Activated CD4-positive, alpha-beta T cell treated with anti-CD3 and anti-CD28 coated beads for 36 hours (primary cell): ENCODE measurements at places on chromosomes 16 and 17. TPM values are rescaled to one million over a fixed set of nuclear protein-coding genes. Genes with fewer than 3 reads are reported as not detected.

The TBX21 gene
- total RNA-seq, result 73.4 TPM

The DPEP3 gene
- total RNA-seq, result 0.11 TPM

The TBC1D3K gene
- total RNA-seq, result not detected

The CCDC40 gene
- total RNA-seq, result 0.56 TPM

The ALDH3A2 gene
- 18.5 TPM for total RNA-seq

The PRAC2 gene
- total RNA-seq, result not detected

The ANKRD40CL gene
- total RNA-seq, result not detected

The KCNAB3 gene
- total RNA-seq, result 8.3 TPM

The TSNAXIP1 gene
- 0.62 TPM for total RNA-seq

The MYH4 gene
- not detected for total RNA-seq

The AXIN1 gene
- 23.8 TPM for total RNA-seq

The CCL5 gene
- total RNA-seq, result 50.4 TPM

The UMOD gene
- not detected for total RNA-seq

The NKD1 gene
- total RNA-seq, result 1.8 TPM

The PRDM7 gene
- not detected for total RNA-seq

The CANT1 gene
- 52.9 TPM for total RNA-seq

The MRPL58 gene
- total RNA-seq, result 64.6 TPM

The ZP2 gene
- not detected for total RNA-seq

The KRTAP2-2 gene
- total RNA-seq, result not detected

The ABCC3 gene
- total RNA-seq, result not detected

The KCNJ2 gene
- total RNA-seq, result not detected

The CACNA1H gene
- total RNA-seq, result 0.98 TPM

The C17orf67 gene
- 4.0 TPM for total RNA-seq

The FSCN2 gene
- 0.58 TPM for total RNA-seq

The CDH1 gene
- total RNA-seq, result 4.5 TPM

The PTX4 gene
- total RNA-seq, result not detected

The ATP1B2 gene
- 0.32 TPM for total RNA-seq

The ENGASE gene
- 17.3 TPM for total RNA-seq

The OR1F1 gene
- not detected for total RNA-seq

The GAST gene
- not detected for total RNA-seq

The CLEC18A gene
- total RNA-seq, result 0.37 TPM

The ATAD5 gene
- total RNA-seq, result 40.8 TPM

The GCGR gene
- total RNA-seq, result not detected

The CSF3 gene
- total RNA-seq, result not detected

The CCL17 gene
- total RNA-seq, result 1.2 TPM

The CES1 gene
- not detected for total RNA-seq

The NOG gene
- total RNA-seq, result 2.6 TPM

The EPX gene
- not detected for total RNA-seq

The HASPIN gene
- 25.2 TPM for total RNA-seq

The KRT12 gene
- not detected for total RNA-seq

The CDC42EP4 gene
- 0.87 TPM for total RNA-seq

The TBX4 gene
- total RNA-seq, result not detected

The SMG6 gene
- total RNA-seq, result 28.5 TPM

The ZBTB4 gene
- total RNA-seq, result 20.9 TPM

The KRTAP4-1 gene
- not detected for total RNA-seq

The EXOC7 gene
- 77.0 TPM for total RNA-seq

The MYH8 gene
- not detected for total RNA-seq

The SDK2 gene
- total RNA-seq, result 0.27 TPM

The ANKRD11 gene
- 145 TPM for total RNA-seq

The CFAP20 gene
- total RNA-seq, result 45.9 TPM

The RFNG gene
- 17.5 TPM for total RNA-seq

The VAT1L gene
- not detected for total RNA-seq

The MMP28 gene
- 0.09 TPM for total RNA-seq

The ARL4D gene
- total RNA-seq, result 2.0 TPM

The ADPRM gene
- 11.2 TPM for total RNA-seq

The ZFP3 gene
- total RNA-seq, result 2.8 TPM

The TSEN54 gene
- total RNA-seq, result 35.1 TPM

The KCTD19 gene
- 1.8 TPM for total RNA-seq

The TP53TG3B gene
- 0.72 TPM for total RNA-seq

The NOL3 gene
- total RNA-seq, result 15.5 TPM
